ENCODE measurements at places on chromosomes 11 and 22. TPM values are rescaled to one million over a fixed set of nuclear protein-coding genes. Genes with fewer than 3 reads are reported as not detected.

GRCh38 chr11:46418751-46419150, 27.2 kb upstream of the CHRM4 start:
- DNase-seq: no peak

PRRG4 gene
- total RNA-seq: 7.7 TPM

UBQLN3 gene
- 0.13 TPM for total RNA-seq

ACRV1 gene
- total RNA-seq: not detected

KRTAP5-3 gene
- not detected for total RNA-seq

GRCh38 chr11:32435152-32435480, 223 bp downstream of the WT1 start:
- no peak for DNase-seq

DNA sequence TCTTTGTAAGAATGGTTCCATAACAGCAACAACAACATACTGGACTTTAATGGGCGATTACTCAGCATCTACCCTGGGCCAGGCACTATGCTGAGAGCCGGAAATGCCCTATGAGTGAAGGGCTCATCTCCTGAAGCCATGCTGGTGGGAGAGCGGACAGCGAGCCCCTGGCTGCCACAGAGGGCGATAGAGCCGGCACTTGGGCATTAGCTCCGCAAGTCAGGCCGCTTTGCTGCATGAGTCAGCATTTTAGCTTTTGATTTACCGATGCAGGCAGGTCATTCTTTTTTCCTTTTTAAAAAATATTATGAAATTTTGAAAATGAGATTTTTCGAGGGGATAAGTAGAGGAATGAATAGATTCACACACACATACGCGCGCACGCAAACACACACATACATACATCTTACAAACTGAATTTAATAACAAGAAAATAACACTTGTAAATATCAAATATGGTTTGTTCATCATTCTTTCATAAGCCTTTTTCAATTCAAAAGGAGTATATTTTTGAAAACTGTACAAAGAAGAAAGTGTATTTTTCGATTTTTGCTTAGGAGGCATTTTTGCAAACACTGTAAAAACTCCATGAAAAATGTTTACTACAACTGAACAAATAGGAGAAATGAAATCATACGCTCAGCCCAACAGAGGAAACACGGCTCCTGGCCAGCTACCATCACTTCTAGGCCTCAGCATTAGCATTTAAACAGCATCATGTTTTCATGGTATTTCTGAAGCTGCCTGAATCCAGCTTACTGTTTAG, 667.3 kb downstream of the OPCML start:
- no peak for DNase-seq

SCN2B gene
- under 0.01 TPM for total RNA-seq

GRCh38 chr22:35726398-35726797, 8.7 kb downstream of the APOL5 start:
- no peak for DNase-seq

GRCh38 chr11:68146704-68147474, 25.7 kb upstream of the CHKA start:
- DNase-seq: peak; percentile 45

ADAMTS15 gene
- total RNA-seq: 0.13 TPM

GRCh38 chr22:39212721-39213376, 31.9 kb downstream of the PDGFB start:
- peak; percentile 37 for DNase-seq

FBLN1 gene
- total RNA-seq: 25.2 TPM

GRCh38 chr11:35763301-35763700, 100.7 kb downstream of the TRIM44 start:
- DNase-seq: no peak

LRRC74B gene
- total RNA-seq: not detected

TRIM34 gene
- 2.9 TPM for total RNA-seq

- DNase-seq: no peak
Observed at GRCh38 chr11:130808541-130808940, 107.7 kb downstream of the SNX19 start.

GRCh38 chr11:95768521-95768920, 21.1 kb downstream of the FAM76B start:
- DNase-seq: no peak

ACTN3 gene
- not detected for total RNA-seq

- peak; percentile 25 for DNase-seq
Observed at GRCh38 chr22:43346521-43346929, 3.4 kb upstream of the SCUBE1 start.

GRCh38 chr11:128523641-128524040, 63.7 kb downstream of the ETS1 start:
- peak; percentile 73 for DNase-seq

DNA sequence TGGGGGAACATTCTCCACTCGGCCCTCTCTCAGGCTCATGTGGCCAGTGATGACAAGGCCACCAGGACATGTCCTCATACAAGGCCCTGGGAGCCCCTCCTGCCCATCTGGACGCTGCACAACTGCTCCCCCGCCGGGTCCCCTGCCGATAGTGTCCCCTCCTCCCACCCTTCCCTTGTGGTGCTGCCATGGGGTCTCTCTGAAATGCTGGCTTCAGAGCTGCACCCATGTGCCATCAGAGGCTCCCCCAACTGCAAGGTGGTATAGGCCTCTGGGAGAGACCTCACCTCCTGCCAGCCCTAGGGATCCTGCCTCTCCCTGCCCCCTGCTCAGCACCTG, 113.0 kb downstream of the KCNQ1OT1 start:
- no peak for DNase-seq

TMPRSS5 gene
- 0.13 TPM for total RNA-seq

GRCh38 chr11:90426442-90426841, 203.6 kb upstream of the CHORDC1 start:
- DNase-seq: no peak

DNA sequence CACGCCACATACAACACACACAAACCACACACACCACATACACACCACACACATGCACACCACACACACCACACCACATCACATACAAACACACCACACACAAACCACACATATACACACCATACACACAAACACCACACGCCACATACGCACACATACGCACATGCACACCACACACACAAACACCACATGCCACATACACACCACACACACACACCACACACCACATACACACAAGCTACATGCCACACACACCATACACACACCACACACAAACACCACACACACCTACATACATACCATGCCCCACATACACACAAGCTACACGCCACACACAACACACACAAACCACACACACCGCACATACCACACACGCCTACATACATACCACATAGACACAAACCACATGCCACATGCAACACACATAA, 15.7 kb upstream of the TH start:
- no peak for DNase-seq

YAP1 gene
- total RNA-seq: 151 TPM

DNA sequence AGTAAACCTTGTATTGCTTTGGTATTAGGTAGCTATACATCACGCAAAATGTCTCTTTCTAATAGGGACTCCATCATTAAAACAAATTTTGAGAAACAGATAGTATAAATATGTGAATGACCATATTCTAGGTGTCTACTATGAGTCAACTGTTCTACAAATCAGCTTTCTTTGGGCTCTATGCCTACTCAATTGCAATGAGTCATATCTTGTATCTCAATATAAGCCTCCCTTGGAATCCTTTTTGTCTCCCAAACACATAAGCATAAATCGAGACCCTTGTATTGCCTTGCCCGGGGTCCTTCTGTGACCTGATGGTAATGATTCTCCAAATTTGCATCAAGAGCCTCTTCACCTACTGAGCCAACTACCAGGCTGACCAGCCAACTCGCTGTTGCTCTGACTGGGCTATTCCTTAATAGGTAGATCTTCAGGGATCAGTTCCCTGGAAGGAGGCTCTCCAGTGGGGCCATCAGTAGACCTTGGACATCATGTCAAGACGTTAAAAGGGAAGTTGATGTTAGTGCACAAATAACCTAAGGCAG, 22.2 kb downstream of the BLID start:
- DNase-seq: peak; percentile 72

DNA sequence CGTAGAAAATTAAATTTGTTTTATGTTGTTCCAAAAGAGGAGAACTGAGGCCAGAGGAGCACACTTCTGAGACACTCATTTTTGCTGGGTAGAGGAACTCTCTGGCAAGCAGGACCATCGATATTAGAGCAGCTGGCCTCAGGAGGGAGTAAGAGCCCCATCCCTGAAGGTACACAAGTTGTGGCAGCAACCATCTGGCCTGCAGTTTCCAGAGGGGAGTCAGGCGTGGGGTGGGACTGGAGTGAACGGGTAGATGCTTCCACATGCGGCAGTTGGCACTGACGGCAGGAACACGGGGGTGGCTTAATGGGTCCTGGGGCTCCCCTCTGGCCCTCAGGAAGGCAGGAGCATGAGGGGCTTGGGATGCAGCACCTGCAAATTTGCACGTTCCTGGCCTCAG, 13.2 kb upstream of the SSTR3 start:
- no peak for DNase-seq

PNPLA5 gene
- total RNA-seq: not detected

DNA sequence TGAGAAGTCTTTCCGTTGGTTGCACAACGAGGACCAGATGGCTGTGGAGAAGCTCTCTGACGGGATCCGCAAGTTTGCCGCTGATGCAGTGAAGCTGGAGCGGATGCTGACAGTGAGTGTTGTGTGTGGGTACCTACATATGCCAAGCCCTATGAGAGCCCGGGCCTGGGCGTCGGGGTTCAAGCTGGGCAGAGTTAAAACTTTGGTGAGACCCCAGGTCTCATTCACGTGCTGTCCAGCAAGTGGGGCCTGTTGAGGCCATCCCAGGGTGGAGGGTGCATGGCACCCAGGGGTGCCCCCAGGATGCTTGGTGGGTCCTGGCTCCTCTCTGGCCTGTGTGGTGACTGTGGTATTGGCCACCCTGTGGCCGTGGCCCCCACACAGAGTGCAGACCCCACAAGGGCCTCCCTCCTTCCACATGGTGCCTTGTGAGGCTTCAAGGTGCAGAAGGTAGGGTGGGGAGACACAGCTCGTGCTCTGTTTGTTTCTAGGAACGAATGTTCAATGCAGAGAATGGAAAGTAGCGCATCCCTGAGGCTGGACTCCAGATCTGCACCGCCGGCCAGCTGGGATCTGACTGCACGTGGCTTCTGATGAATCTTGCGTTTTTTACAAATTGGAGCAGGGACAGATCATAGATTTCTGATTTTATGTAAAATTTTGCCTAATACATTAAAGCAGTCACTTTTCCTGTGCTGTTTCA, 12.8 kb downstream of the GATD1 start:
- DNase-seq: no peak

- DNase-seq: no peak
Observed at GRCh38 chr22:26542831-26543230, 30.6 kb upstream of the TFIP11 start.

TRIM51 gene
- total RNA-seq: not detected

MCM5 gene
- total RNA-seq: 6.6 TPM

DNA sequence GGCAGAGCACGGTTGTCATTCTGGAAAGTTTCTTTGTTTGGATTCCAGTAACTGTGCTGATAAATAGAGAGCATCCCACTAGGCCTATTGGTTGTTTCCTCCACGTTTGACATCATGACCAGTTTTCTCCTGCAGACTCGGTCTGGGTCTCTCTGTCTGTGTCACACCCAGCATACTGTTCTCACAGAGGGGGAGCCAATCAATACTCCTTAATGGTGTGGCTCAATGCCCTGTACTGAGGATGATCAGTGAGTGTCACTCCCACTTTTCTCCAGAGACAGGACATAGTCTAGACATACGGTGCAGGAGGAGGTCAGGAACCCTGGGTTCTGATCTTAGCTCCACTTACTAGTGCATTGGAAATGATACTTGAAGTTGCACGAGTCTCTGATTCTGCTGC, 88.2 kb upstream of the BLID start:
- no peak for DNase-seq

DNA sequence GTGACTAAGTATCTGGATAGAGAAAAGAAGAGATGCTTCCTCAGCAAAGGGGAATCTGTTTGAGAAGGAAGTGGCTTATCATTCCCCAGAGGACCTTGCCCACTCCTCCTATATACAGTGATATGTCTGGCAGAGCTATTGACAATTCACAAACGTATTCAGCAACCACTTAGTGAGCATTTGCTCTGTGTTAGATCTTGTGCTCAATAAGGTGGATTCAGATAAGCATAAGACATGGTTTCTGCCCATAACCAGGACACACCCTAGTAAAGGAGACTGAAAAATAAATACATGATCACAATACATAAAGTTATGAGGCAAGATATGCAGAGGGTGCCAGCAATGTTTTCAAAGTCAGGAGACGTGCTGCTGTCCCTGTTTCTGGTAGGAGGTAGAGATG, 1.4 kb downstream of the TMEM9B start:
- no peak for DNase-seq

ENTHD1 gene
- not detected for total RNA-seq

DNA sequence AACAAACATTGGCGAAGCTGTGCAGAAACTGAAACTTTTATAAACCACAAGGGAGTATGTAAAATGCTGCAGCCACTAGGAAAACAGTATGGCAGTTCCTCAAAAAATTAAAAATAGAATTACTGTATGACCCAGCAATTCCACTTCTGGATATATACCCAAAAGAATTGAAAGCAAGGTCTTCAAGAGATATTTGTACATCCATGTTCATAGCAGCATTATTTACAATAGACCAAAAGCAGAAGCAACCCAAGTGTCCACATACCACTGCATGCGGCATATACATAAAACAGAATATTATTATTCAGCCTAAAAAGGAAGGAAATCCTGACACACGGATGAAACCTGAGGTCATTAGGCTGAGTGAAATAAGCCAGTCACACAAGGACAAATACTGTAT, 85.8 kb downstream of the RELT start:
- DNase-seq: no peak

OR10V1 gene
- not detected for total RNA-seq

DNA sequence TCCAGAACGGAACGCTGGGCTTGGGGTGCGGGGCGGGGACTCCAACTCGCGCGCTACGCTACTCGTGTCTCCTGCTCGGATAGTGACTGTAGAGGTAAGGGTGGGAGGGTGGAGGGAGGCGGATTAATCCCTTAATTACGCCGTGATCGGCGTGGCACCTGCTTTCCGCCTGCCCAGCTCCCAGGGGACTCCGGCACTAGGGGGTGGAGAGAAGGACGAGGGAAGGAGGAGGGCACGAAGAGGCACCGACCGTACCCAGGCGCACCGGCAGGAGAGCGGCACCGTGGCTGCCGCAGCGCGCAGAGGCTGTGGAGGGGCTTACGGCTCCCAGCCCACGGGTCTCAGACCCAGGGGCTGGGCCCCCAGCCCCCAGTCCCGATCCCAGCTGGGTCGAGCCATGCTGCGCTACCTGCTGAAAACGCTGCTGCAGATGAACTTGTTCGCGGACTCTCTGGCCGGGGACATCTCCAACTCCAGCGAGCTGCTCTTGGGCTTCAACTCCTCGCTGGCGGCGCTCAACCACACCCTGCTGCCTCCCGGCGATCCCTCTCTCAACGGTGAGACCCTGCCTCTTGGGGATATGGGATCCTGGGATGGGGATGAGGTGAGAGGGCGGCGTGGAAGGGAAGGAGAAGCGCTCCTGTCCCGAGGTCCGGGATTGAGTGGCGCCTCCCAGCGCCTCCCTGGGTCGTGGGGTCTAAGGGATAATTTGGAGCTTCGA, at the start of gene ROBO3:
TSS of gene ROBO3 (plus strand) at position 252 of the 721 bp plus-strand sequence. CDS start at position 398, 146 bp downstream.
- DNase-seq: no peak

- DNase-seq: peak; percentile 40
Observed at GRCh38 chr11:128361451-128362020, 225.8 kb downstream of the ETS1 start.

P4HA3 gene
- total RNA-seq: under 0.01 TPM

Data from bronchial epithelial cell (primary cell).